ENCODE measurements at places on chromosomes 12 and 14.

DNA sequence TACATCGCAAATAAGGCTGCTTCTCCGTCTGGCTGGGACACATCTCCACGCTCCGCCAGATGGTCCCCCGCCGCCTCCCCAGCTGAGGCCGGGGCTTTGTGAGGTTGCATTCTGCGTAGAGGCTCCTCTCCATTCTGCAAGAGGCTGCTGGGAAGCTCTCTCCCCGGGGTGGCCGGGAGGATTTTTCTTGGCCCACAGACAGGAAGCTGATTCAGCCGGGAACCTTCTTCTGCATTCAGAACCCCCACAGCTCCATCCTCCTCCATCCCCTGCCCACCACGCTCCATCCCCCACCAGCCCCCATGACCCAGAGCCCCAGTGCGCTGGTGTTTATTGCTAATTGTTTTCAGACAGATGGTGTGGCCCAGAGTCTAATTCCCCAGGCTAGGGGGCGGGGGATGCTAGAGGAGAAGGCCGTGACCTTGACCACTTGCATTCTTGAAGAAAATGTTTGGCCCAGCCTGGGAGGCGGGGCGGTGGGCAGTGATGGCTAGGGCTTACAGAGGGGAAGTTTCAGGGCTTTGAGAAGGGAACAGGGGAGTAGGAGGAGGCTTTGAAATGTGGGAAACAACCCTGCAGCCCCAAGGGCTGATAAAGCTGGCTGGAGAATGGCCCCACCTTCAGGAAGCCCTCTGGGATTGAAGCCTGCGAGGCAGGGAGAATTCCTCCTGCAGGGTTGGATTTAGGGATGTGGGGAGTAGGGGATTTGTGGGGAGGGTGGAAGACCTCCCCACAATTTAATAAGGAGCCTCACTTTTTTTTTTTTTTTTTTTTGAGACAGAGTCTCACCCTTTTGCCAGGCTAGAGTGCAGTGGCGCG lies 88.5 kb upstream of the NCOR2 start:
- DNase-seq = no peak

DNA sequence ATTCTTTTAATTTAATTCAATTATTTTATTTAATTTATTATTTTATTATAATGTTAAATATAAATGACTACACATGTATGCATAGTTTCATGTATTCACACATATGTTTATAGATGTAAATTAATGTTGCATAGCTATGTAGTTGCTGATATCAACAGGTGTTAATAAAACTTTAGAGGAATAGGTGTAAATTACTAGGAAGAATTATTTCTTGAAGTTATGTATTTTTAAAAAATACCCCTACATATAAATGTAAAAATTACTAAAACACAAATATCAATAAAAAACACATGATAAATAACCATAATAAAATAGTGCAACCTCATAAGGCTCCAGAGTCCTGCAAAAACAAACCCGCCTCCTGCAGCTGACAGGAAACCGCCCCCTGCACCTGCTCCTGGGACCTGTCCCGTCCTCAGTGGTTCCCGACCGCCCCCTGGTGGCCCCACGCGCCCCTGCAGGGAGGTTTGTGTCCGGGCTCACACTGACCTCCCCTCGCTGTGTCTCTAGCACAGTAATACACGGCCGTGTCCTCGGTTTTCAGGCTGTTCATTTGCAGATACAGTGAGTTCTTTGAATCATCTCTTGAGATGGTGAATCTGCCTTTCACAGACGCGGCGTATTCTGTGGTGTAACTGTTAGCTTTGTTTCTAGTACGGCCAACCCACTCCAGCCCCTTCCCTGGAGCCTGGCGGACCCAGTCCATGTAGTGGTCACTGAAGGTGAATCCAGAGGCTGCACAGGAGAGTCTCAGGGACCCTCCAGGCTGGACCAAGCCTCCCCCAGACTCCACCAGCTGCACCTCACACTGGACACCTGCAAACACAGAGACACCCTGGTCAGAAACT lies 1264.0 kb downstream of the TMEM121 start:
- DNase-seq = peak; percentile 86

DNA sequence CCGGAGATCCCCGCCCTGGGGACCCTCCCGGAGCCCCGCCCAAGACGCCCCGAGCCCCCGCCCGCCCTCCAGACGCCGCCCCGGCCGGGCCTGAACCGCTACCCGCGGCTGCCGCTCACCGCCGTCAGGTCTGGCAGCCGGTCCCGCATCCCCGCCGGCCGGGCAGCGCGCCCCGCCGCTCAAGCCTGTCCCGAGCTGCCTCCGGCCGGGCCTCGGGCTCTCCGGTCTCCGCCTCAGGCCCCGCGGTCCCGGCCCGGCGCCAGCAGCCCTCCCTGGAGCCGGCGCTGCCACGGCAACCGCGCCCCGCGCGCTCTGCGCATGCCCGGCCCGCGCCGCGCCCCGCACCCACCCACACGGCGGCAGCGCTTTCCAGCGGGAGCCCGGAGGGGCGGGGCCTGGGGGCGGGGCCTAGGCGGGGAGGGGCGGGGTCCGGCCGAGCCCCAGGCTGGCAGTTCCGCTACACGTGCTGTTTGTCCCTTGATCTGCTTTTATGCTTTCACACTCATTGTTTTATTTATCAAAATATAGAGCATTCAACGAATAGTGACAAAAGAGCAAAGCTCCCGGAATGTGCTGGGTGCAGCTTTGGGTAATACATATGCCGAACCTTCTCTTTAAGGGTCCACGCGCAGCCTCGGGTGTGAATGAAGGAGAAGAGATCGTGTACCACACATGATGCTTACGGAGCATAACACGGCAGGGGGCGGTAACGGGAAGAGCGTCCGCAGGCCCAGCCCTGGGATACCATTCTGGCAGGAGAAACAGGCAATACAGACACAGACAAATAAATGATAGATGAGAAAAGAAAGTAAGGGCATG lies at the start of gene STX2:
STX2 (minus strand) TSS at position 300 of the 819 bp plus-strand sequence; CDS start at position 149, 151 bp downstream.
- DNase-seq = peak; percentile 87

- DNase-seq = no peak
Observed at GRCh38 chr14:39169541-39169900, 612 bp downstream of the TRAPPC6B start.

- DNase-seq = no peak
Observed at GRCh38 chr14:64450255-64450654, 15.0 kb upstream of the AKAP5 start.

DNA sequence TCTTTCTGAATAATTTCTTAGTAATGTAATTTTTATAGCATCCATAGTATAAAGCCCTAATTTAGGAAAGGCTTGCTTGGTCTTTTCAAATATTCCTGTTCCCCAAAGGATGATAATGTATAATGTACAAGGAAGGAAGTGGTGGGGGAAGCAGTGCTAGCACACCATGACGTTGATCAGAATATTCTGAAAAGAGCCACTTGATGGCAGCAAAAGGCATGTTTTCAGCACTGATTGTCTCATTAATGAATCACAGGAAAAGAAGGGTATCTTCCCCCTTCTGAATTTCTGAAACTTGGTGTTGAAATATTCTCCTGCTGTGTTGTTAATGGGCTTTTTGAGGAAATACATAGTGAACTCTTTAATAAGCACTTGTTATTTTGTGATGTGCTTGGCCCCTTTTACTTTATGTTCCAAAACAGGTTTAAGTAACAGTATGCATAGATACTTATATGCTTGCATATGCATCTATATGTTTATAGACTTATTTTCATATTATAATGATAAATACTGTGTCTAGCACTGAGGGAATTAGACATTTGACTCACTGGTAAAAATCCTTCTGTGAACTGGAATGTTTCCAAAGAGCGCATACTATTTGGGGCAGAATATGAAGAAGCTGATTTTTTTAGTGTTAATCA lies 122.0 kb downstream of the TMEM117 start:
- DNase-seq = peak; percentile 4

DNA sequence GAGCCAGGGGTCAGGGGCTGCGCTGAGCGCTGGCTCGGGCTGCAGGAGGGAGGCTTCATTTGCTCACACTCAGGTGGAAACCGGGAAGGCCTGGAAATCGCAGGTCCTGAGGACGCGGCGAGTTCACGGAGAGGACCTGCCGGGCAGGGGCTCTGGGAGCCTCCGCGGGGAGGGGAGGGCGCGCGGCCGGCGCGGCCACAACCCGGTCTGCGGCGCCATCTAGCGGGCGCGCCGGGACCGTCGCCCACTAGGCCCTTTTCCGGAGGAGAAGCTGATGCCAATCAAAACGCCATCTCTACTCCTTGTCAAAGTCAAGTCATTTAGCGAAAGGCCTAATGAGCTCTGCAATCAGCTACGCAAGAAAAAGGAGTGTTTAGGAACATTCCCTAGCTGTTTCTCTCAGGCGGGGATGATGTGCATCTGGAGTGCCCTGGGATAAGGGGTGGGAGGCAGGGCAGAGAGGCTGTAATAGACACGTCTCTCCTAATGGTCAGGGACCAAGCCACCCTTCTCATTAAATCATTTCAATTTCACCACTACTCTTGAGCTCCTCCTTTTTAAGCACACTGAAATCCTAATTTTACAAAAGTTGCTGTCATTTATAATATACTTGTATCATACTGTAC lies 885.8 kb upstream of the TMEM132C start:
- peak; percentile 17 for DNase-seq

DNA sequence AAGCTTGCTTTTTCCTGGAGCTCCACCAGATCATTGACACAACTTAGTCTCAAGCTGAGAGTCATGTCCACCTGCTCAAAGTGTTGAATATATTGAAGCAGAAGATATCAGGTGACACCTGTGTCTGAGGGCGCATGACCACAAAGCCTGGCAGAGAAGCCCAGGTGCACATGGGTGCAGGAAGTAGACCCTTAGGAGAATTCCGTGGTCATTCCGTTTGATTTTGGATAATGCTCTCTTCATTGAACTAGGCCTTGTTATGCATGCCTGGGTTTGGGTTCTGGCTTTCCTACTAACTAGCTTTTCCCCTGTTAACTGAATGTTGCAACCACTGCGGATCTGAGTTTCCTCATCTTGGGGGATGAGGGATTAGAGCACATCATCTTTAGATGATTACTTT lies 7.1 kb downstream of the ARHGDIB start:
- no peak for DNase-seq

Measured in activated T-cell treated with anti-CD3 and anti-CD28 coated beads, Interleukin-2, amount 50 U/mL, for 72 hours (primary cell).